ENCODE measurements at places on chromosomes 2 and 18.

- DNase-seq = no peak
These were observed 3.6 kb downstream of the TLK1 start for GRCh38 chr2:171157109-171157500.

DNA sequence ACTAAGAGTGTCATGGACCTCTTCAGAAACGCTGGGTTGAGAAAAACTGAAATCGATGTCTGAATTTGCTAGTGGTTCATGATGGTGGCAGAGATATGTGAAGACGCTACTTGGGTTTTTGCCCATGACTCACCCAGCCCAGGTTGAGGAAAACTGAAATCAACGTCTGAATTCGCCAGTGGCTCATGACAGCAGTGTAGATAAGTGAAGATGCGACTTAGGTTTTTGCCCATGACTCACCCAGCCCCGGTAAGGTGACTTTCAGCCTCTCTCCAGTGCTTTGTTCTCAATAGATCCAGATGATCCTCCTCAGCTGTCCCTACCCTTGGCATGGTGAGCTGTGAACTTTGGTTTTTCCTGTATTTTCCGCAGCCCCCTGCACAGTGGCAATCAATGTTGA lies 105.3 kb upstream of the SIX3 start:
- no peak for DNase-seq

DNA sequence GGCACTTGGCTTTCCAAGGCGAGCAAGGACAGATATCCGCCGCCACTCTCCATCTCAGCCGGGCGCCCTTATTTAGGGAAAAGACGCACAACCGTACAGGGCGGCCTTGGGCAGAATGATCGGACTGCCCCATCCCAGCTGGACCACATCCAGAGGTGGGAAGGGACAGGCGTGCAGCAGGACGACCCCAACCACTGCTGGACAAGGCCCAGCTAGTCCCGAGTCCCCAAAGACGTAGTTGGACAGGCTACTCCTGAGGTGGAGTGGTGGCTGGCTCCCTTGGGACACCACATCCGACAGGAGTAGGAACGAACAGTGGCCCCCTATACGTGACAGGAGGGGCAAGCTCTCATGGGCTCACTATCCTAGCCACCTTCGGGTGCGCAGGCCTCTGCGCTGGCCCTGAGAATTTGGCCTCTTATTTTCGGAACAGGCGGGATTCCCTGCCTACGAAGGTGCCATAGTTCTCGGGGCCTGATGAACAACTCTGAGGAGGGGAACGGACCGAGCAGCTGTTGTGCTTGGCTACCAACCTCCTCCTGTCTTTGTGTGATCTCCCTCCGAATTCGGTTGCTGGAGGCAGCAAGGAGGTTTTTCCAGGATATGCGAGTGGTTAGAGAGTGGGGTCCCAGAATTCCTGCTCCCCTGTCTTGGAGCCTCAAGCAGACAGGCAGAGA lies 2.3 kb downstream of the FEV start:
- DNase-seq = no peak

DNA sequence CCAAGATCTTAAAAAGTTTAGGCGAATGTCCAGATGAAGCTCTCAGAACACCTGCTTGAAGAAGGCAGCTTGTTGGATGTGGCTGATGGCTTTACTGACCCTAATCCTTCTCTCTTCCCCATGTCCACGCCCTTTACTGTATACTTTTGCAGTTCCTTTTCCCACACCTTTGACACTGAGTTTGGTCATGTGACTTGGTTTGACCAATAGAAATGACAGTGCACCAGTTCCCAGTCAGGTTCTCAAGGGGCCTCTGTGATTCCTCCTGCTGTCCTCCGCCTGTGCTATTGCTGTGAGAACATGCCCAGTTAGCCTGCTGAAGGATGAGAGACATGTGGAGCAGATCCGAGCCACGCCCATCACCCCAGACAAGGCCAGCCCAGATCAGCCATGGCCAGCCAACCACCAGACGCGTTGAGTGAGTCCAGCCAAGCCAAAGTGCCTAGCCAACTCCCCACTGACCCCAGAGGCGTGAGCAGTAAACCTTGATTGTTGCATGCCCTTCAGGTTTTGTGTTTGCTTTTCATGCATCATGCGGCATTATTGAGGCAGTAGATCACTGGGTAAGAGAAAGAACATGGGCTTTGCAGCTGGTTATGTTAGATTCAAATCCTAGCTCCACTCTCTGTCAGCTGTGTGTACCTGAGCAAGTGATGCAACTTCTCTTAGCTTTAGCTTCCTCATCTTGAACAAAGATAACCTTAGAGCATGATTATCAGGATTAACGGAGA lies 258.0 kb upstream of the SIX2 start:
- DNase-seq = no peak

DNA sequence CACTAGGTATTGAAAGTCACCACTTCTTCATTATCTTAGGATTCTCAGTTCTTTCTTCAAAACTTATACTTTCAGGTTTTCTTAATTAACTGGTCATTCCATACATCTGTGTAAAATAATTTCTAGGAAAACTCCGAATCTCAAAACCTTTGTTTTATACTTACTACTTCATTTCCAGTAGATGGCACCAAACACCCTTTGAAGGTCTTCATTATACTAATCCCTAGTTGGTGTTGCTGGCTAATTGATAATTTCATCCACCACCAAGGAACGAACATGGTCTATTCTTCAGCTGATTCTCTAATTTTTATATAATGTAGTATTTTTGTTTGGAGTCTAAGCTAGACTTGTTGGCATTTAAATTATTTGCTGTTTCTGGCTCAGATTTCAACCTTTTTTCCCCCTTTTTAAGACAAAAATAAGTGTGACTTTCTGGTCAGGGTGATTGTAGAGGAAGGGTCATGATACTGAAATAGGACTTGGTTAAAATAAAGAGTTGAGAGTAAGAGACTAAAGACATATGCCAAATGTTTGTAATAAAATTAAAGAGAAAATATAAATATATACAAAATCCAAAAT lies 2.8 kb upstream of the MXD1 start:
- DNase-seq = no peak
